ENCODE measurements at places on chromosomes 4 and X.

GRCh38 chr4:75779105-75779757 is 54.9 kb downstream of the USO1 start:
- DNase-seq, result no peak

- DNase-seq, result no peak
These were observed 13.0 kb downstream of the RBMX2 start for GRCh38 chrX:130414800-130415199.

- DNase-seq, result peak; percentile 64
These were observed at the start of gene SHROOM4 for GRCh38 chrX:50813843-50814661. SHROOM4 (minus strand) TSS chrX:50814194; CDS start chrX:50814018, 176 bp downstream.

DNA sequence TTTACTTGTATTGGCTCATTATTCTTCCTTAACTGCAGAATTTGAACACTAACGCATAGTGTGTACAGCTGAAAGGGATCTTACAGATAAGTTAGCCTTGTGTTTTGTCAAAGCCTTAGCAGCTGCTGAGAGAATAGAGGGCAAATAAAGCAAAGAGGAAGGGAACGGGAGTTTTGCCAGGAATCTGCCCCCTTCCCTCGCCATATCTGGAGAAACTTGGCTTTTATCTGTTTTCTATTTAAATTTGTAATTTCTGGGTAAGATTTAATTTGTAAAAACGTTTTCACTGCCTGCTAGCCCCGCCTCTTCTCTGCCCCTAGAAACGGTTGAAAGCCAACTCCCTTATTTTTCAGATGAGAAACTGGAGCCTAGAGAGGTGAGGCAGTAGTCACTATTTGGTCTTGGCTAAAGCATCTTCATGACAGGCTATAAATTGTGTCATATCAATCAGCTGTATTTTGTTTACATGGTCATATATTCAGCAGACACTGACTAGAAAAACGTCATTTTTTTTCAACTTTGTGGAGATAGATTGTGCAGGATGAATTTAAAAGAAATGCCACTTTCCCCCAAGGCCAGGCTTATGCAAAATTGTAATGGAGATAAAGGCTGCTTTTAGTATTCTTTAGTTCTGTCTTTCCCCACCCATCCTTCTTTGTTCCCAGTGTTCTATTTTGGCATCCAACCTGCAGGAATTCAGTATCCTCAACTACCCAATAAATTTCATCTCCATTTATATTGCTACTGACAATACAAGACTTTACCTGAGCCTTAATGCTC is 319.4 kb downstream of the SH2D1A start:
- no peak for DNase-seq

GRCh38 chr4:177161781-177162180 is 147.9 kb upstream of the NEIL3 start:
- DNase-seq, result no peak

DNA sequence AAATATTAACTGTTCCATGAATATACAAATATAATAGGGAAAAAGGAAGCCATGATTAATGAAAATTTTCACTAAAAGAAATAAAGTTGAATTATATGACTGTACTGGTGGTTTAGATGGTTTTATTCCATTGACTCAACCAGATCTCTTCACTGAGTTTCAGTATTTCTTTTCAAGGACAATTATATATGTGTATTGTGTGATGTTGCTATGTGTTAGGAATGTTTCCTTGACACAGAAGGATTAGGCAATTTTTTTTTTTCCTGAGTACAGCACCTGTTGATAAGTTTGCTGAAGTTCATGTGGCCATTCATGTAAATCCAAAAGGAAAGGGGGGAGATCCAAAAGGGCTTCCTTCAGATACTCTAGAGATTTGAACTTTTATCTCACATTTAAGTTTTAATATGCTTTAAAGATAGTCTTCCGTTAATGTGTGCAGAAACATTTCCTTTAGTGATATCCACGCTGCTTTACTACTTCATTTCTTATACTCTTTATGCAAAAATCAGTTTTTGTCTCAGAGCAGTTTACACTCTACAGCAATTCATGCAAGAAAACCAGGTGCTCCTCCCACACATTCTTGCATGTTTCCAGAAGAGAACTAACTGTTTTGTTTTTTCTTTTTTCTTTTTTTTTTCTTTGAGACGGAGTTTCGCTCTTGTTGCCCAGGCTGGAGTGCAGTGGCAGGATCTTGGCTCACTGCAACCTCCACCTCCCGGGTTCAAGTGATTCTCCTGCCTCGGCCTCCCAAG is 249.1 kb downstream of the RPA4 start:
- no peak for DNase-seq

DNA sequence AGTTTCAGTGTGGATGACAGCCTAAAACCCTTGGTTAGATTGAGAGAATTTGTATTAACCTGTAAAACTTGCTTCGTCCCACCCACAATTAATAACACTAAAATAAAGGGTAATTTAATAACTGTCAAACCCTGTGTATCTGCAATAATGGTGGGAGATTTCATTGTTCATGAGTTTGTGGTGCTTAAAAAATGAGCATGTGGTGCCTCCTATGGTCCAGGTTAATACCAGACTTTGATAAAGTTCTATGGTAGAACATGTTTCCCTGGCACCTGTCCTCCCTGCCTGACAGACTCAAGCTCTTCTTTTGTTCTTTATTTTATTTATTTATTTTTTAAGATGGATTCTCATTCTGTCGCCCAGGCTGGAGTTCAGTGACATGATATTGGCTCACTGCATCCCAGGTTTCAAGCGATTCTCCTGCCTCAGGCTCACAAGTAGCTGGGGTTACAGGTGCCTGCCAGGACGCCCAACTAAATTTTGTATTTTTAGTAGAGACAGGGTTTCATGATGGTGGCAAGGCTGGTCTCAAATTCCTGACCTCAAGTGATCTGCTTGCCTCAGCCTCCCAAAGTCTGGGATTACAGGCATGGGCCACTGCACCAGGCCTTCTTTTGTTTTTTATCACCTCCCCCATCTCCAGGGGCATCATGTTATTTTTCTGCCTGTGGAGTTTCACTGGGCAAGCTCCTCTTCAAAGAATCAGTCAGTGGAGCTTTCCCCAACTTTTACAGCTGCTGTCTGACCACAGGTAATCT is 289.2 kb downstream of the NR3C2 start:
- no peak for DNase-seq

- no peak for DNase-seq
These were observed 4.0 kb upstream of the SLC49A3 start for GRCh38 chr4:692771-693554.

GRCh38 chr4:25092139-25092538 is 61.4 kb upstream of the LGI2 start:
- DNase-seq, result no peak

- DNase-seq, result peak; percentile 37
These were observed 1.3 kb downstream of the CHST7 start for GRCh38 chrX:46574774-46575381.

- DNase-seq, result no peak
These were observed 199.5 kb downstream of the GASK1B start for GRCh38 chr4:157973297-157973696.

DNA sequence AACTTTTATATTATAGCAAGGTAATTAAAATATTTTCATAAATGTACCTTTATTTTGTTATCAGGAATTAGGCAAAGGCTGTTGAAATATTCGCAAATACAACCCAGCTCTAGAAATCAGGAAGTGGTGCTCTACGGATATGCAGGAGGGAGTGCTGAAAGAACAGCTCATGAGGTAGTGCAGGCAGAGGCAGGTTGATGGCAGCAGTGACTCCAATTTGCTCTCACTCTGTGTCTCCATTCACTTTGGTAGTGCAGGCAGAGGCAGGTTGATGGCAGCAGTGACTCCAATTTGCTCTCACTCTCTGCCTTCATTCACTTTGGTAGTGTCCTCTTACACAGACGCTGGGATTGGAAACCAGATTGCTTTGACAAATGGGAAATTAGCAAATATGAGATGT is 277.9 kb downstream of the TRIML1 start:
- DNase-seq, result peak; percentile 34

DNA sequence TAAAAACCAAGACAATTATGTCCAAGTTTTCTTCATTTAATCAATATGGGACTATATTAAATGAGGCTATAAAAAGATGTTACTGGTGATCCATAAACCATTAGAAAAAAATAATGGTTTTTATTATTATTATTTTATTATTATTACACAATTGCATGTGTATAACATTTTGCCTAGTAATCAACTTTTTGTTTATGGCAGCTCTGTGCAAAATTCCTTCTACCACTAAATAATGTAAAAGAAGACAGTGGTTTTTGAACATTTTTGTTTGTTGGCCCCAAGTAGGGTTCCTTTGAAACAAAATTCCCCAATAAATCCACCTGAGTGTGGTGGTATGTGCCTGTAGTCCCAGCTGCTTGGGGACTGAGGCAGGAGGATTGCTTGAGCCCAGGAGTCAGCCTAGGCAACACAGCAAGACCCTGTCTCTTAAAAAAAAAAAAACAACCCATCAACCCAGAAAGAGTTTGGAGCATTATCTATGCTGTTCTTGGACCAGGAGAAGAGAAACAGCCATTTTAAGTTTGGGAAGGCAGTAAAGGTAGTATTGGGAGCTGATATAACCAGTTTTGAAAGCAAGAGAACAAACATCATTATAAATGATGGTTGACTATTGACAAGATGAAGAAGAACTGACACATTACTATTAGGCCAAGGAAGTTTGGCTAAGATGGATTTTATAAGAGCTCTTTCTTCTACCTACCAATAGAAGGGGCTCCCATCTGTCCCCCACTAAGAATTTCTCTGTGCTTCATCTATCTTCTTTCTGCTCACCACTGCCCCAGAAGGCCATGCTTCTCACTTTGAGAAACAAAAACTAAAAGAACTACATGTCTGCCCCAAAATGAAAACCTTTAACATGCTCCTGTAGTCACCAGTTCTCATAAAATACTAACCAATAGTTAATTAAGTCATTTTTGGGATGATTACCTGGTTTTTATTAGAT is 2.2 kb downstream of the TMEM156 start:
- DNase-seq, result no peak

Measured in WTC11 (cell line).